Cardiac muscle cell (in vitro differentiated cells and primary cell): ENCODE measurements at places on chromosomes 6 and 20. TPM values are rescaled to one million over a fixed set of nuclear protein-coding genes. Genes with fewer than 3 reads are reported as not detected.

Gene POLR1H
- total RNA-seq: 22.0 and 22.4 TPM in 2 replicates

Gene FAM110A
- 22.3 and 34.4 TPM in 2 replicates for total RNA-seq

Gene EPPIN
- total RNA-seq: not detected in 2 replicates

Gene FOXP4
- 24.5 and 29.0 TPM in 2 replicates for total RNA-seq

Gene DNPH1
- 111 and 176 TPM in 2 replicates for total RNA-seq

- no peak for DNase-seq
These were observed 108.1 kb upstream of the TIAM2 start for GRCh38 chr6:154887051-154887450.

DNA sequence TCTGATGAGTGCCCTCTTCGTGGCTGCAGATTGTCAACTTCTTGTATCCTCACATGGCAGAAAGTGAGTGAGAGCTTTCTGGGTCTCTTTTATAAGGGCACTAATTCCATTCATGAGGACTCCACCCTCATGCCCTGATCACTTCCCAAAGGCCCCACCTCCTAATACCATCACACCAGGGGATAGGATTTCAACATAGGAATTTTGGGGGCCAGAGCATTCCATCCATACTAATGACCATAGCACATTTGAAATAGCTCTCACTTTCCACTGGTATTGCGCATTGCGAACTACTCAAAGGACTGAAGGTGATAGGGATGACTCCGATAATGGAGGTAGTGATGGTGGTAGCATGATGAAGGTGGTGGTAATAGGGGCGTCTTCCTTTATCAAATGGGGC is 324.3 kb downstream of the PRL start:
- DNase-seq: no peak

GRCh38 chr6:110814102-110815014 is 911 bp downstream of the CDK19 start:
- peak; percentile 70 for DNase-seq

DNA sequence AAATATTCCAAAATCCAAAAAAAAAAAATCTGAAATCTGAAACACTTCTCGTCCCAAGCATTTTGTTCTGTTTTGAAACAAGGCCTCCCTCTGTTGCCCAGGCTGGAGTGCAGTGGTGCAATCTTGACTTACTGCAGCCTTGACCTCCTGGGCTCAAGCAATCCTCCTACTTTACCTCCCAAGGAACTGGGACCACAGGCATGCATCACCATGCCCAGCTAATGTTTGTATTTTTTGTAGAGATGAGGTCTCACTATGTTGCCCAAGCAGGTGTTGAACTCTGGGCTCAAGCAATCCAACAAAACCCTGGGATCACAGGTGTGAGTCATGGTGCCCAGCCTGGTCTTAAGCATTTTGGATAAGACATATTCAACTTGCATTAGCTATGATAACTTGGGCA is 13.6 kb downstream of the SESN1 start:
- DNase-seq: no peak

DNA sequence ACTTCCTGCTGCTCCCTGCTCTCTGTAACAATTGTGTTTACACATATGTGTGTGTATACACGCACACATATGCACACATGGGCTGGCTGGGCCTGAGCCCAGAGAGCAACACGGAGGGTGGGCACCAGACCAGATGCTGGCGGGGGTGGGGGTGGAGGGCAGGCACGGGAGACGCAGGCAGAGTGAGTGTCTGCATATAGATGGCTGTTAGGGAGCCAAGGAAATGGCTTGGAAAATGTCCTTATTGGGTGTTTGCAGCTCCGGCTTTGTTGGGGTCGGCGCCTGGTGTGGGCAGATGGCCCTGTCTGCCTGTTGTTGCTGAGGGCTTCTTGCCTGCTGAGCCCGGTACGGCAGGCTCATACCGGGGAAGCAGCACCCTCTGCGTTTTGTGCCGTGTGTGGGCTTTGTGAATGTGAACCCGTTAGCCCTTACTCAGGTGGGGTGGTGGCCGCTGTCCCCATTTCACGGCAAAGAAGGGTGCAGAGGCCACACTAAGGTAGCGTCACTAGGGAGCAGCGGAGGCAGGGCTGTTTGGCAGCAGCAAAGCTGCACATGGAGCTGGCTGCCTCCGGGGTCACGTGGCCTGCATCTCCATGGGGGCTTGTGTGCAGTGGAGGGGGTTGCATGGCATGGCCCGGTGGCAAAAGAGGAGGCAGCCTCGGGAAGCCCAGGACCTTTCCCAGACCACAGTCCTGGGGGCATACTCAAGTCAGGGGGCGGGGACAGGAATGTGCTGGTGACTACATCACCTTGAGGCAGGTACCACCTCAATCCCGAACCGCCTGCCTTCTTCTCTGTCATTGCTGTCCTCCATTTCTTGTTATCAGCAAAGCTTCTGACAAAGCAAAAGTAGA is 47.4 kb upstream of the SRF start:
- DNase-seq: no peak

DNA sequence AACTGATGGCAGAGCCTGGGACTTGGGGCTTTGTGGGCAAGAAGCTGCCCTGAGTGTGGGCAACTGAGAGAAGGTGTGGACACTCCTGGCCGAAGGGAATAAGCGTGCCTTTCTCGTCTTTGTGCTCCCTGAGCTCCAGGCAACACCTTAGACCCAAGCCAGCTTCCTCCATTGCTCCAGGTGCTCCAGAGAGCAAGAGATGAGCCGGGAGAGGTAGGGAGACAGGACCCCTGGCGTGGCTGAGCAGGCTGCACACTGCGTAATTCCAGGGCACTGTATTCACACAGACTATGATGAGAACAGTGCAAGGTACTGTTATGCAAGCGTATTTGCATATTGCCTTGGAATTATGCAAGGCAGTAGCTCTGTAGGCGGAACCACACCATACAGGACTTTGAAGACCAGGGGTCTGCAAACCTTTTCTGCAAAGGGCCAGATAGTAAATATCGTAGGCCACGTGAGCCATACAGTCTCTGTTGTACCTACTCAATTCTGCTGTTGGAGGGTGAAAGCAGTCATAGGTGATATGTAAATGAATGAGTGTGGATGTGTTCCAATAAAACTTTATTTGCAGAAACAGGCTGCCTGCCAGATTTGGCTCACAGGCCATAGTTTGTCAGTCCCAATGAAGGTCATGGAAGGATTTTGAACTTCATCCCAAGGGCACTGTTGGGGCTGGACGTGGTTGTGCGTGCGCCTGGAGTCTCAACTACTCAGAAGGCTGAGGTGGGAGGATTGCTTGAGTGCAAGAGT is 42.1 kb upstream of the FAM83D start:
- DNase-seq: no peak
